ENCODE measurements at places on chromosomes 7 and 10. TPM values are rescaled to one million over a fixed set of nuclear protein-coding genes. Genes with fewer than 3 reads are reported as not detected.

The SEC23IP gene
- total RNA-seq = 82.8 TPM

The ADAM12 gene
- 0.17 TPM for total RNA-seq

The PAX4 gene
- not detected for total RNA-seq

The C7orf57 gene
- not detected for total RNA-seq

The DLX5 gene
- total RNA-seq = not detected

The LGI1 gene
- total RNA-seq = not detected

The SEMA3E gene
- total RNA-seq = not detected

The AKR1D1 gene
- total RNA-seq = not detected

The PDZD8 gene
- 17.0 TPM for total RNA-seq

The GPR37 gene
- total RNA-seq = not detected

The SPAM1 gene
- not detected for total RNA-seq

The NXPH1 gene
- total RNA-seq = not detected

The ZNF138 gene
- 8.6 TPM for total RNA-seq

The ATOH7 gene
- not detected for total RNA-seq

The OR2A42 gene
- total RNA-seq = 0.07 TPM

The FXYD4 gene
- total RNA-seq = not detected

The CPA4 gene
- not detected for total RNA-seq

The TMEM196 gene
- not detected for total RNA-seq

The ZEB1 gene
- total RNA-seq = 72.0 TPM

The SEMA3A gene
- 0.17 TPM for total RNA-seq

The OR13A1 gene
- total RNA-seq = not detected

The ANXA8L1 gene
- total RNA-seq = 0.22 TPM

The CALCR gene
- total RNA-seq = not detected

The SPDYE11 gene
- total RNA-seq = not detected

The IFT22 gene
- 6.0 TPM for total RNA-seq

The MPP7 gene
- 3.6 TPM for total RNA-seq

The CNNM1 gene
- 0.29 TPM for total RNA-seq

The SKIDA1 gene
- total RNA-seq = not detected

The KCNIP2 gene
- 3.4 TPM for total RNA-seq

The IL6 gene
- total RNA-seq = 1.2 TPM

The ZNF365 gene
- not detected for total RNA-seq

Data from T-helper 1 cell treated with Interleukin-12 subunit alpha and Interleukin-12 subunit beta and Interleukin-4 antibody, amounts not matched to agents 30 ng/mL and 1 ng/mL, for 36 hours (primary cell).